ENCODE measurements at places on chromosomes 2 and 18.

DNA sequence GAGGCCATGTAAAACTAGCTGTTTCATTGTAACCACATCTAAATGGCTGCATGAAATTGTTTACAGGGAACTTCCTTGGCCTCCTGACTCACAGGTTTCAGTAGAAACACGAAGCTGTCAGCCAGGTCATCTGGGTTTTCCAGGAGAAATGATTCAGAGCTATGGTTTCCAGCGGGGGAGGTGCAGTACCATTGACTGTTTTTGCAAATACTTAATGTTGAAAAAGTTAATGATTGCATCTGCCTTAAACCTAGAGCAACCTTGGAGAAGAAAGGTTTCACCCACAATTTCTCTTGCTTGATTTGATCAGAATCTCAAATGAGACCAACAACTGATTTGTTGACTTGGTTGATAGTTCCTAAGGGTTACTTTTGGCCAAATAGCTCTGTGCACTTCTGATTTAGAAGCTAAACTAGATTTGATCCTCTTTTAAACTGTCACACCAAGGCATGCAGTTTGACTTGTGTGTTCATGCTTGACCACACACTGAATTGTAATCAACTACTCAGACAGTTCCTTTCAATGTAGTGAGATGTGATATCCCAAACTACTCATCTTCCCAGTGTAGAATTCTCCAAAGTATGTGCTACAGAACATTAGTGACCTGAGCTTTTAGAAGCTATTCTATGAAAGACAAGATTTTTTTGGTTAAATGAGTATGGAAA, 193.5 kb upstream of the CHST9 start:
- no peak for DNase-seq

- no peak for DNase-seq
These were observed 542 bp upstream of the CNNM3 start for GRCh38 chr2:96815326-96816126.

GRCh38 chr2:132521341-132521740, 104.7 kb downstream of the GPR39 start:
- no peak for DNase-seq

GRCh38 chr2:151610310-151610709, 124.0 kb downstream of the NEB start:
- DNase-seq = no peak

DNA sequence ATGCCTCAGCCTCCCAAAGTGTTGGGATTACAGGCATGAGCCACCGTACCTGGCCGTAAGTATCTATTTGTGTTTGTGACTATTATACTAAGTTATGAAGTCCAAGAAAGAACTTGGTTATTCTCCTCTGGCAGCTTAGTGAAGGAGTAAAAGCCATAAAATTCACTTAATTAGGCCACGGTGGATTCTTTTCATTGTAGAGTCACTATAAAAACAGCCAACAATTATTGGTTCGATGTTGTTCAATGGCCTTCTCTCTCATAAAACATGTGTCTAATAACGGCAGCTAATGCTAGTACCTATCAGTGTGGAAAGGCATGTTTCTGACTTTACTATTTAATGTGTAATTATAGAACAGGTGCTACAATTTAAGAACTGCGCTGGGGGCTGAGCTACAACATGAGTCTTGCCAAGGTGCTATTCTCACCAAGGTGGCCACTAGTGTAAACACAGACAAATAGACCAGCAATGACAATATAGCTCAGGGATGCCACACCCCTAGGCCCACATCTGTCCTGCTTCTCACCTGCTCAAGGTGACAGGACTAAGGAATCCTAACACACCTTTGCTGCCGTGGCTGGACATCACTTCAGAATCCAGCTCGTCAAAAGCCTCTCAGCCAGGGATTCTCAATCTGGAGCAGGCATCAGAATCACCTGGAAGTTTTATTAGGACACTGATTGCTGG, 17.2 kb downstream of the ATP8B1 start:
- no peak for DNase-seq

DNA sequence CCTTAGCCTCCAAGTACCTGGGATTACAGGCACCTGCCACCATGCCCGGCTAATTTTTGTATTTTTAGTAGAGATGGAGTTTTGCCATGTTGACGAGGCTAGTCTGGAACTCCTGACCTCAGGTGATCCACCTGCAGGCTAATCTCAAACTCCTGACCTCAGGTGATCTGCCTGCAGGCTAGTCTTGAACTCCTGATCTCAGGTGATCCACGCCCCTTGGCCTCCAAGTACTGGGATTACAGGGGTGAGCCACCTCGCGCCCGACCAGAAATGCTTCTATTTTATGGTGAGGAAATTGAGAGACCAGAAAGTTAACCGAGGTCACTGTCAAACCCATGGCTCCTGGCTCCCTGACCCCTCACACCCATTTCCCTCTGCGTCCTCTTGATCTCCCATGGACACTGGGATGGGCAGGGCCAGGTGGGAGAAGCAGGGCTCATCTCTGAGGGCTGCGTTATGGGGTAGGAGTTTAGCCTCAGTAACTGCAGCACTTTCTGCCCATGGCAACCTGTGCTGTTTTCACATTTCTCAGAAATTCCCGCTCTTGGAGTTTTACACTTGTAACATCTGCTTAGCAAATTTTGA, 210.0 kb downstream of the AGAP1 start:
- no peak for DNase-seq

- no peak for DNase-seq
These were observed 13.3 kb upstream of the MSH2 start for GRCh38 chr2:47389692-47390091.

- DNase-seq = no peak
These were observed 50.1 kb upstream of the ITM2C start for GRCh38 chr2:230814616-230815015.

DNA sequence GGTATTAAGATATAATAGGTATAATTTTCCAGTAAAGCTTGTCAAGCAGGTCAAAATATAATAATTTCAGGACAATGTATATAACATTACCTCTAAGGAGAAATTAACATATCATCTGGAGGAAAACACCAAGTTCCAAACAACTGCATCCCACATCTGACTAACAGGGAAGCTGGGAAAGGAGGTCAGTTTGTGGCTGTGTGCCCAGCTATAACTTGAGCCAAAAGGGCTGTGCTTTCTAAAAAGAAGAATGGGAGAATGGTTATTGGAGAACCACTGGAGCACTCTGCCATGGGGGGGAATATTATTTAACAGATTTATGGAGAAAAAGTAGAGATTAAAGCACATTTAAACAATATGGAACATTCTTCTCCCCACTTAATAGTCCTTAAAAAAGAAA, 390.6 kb upstream of the PKDCC start:
- DNase-seq = no peak

Measured in stimulated activated CD4-positive, alpha-beta T cell treated with anti-CD3 and anti-CD28 coated beads, Interleukin-12 subunit alpha, Interleukin-12 subunit beta, amount 100 ng/mL, for 24 hours (primary cell).